Activated T-helper 1 cell treated with Interleukin-2 at 50 U/mL for 16 hours (primary cell): ENCODE measurements at places on chromosomes 5 and 9.

DNA sequence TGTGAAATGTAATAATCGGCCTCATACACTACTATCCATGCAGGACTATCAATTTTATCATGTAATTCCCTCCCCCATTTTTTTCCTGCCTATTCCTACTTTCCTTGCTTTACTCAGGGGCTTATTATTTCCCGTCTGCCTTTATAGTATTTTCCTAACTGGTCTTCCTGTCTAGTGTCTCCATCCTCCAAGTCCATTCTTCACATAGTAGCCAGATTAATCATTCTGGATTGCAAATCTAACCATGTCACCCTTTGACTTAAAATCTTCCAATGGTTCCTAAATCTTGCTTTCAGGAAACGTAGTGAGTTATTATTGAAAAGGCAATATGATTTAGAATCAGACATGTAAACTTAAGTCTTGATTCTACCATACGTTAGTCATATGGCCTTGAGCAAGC lies 307.4 kb upstream of the HAPLN1 start:
- no peak for DNase-seq

DNA sequence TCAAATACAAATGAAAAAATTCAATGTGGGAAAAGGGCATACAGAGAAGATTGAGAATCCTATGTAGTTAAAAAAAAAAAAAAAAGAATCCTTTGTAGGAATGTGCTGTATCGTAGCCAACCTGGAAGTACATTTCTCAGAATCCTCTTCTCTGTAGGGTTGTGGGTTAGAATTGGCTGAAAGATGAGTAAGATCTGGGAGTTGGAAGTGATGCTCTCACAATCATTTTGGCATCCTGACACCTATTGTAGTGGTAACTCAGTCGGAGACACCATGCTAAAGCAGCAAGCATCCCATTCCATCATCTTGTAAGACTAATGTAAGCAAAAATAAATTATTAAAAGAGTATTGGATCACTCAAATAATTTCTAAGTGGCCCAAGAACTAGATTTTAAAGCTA lies 30.6 kb downstream of the MRPL22 start:
- DNase-seq: no peak

GRCh38 chr5:73295447-73295846 lies 122.5 kb downstream of the TMEM174 start:
- DNase-seq: no peak

DNA sequence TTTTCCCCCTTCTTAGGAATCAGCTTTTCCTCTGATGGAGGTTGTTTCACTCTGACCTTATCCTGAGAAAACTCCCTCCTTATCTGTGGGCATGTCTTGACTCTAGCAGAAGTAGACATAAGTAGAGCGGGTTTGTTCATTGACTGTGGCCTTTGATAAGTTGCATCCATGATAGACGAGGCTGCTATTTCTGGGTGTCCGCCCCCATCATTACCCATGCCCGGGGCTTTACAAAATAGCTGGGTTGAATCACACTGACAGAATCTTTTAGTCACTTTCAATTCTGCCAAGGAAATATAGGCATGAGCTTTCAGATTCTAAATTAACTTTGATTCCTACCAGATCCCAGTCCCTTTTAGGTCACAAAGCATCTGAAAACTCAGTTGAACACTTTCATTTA lies 223.8 kb downstream of the SEC61B start:
- DNase-seq: no peak

DNA sequence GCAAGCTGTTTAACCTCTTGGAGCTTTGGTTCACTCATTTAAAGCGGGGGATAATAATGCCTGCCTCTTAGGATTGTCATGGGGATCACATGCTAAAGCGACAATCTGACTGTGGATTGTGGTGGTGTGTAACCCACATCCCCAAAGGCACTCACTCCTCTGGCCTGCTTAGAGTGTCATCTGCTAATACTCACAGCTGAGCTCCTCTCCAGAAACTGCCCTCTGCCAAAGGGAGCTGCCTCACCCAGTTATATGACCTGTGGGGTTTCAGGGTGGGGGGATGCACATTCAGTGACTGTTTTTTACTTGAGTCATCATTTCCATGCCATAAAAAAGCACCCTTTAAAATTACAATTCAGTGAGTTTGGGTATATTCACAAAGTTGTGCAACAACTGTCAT lies 110.0 kb upstream of the SPOCK1 start:
- DNase-seq: no peak

- DNase-seq: peak; percentile 95
Observed at GRCh38 chr9:124415102-124415851, at the start of gene PSMB7. PSMB7 (minus strand) TSS chr9:124415442; CDS start chr9:124415425, 17 bp downstream.

DNA sequence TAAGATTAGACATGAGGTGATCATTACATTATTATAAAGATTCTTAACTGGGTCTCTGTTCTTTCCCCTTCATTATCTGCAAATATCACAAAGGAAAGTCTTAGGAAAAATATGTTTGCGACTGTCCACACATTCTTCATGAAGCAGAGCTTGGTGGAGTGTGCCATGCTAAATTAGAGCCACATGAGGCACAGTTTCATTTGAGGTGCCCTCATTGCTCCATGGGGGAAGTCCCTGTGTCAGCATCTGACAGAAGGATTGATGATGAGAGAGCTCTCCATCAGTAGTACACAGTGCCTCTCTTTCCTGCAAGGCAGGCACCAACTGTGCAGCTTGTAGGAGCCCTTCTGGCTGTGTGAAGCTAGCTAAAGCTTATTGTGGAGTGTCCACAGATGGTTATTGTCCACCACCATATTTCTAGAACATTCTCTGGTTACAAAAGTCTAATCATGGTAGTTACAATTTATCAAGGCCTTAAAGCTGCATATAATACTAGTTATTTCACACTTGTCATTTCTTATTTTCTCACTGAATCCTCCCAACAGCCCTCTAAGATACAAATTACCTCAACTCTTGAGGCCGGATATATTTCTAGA lies 63.9 kb downstream of the C9orf152 start:
- no peak for DNase-seq

DNA sequence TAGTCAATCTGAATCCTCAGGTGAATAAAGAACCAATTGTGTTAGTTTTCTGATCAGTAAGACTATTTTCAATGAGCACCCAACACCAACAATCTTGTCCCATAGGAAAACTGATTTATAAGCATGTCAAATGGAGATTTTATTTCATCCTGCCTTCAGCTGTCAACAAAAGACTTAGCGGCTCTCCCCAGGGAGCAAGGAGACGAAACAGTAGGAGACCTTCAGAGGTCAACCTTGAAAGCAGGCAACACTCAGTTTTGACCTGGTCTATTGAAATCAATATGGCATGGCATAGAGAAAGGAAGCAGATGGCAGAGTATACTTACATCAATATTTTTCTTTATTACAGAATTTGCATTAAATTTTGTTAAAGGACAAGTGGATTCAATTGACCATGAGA lies 34.1 kb downstream of the ZNF622 start:
- DNase-seq: no peak

GRCh38 chr9:135503371-135504261 lies 3.1 kb downstream of the MRPS2 start:
- no peak for DNase-seq

DNA sequence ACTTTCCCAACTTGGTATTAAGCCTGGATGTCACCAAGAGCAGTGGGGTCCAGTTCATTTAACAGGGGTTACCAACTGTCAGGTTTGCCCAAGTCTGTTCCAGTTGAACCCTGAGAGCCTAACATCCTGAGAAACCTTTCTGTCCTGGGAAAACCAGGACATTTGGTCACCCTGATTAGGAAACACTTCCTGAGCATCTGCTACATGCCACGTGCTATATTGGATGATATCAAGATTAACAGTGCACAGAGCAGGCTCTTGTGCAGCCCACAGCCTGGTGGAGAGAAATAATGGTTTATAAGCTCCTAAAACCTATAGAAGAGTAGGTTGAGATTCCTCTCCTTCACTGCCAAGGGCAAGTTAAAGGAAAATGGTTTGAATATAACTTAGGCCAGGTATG lies 102.9 kb upstream of the RAD23B start:
- no peak for DNase-seq

DNA sequence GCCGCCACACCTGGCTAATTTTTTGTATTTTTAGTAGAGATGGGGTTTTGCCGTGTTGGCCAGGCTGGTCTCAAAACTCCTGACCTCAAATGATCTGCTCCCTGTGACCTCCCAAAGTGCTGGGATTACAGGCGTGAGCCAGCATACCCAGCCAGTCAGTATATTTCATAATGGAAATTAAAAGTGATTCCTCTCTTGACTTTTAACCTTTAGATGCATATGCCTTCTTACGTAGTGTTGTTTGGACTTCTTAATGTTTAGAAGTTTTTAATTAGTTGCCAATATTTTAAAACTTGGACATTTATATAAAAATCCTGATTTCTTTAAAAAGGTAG lies 22.4 kb downstream of the DENND4C start:
- DNase-seq: no peak

- DNase-seq: no peak
Observed at GRCh38 chr9:34384368-34385165, 7.9 kb upstream of the MYORG start.

DNA sequence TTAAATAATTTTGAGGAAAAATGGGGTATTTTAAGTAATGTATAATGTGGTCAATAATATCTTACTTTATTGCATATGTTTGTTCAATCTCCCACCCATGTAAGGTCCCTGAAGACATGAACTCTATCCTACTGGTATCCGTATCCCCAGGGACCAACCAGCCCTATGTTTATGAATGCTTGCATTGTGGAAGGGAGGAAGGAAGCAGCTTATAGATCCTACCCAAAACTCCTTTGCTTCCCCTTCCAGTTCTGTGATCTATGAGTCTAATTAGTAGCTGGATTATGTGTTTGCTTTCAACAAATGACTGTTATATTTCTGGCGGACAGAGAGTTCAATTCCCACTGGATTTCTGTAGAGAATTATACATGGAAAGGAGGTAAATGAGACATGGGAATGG lies 45.6 kb downstream of the CNTRL start:
- no peak for DNase-seq

- no peak for DNase-seq
Observed at GRCh38 chr5:60295423-60295822, 401.9 kb upstream of the PDE4D start.

DNA sequence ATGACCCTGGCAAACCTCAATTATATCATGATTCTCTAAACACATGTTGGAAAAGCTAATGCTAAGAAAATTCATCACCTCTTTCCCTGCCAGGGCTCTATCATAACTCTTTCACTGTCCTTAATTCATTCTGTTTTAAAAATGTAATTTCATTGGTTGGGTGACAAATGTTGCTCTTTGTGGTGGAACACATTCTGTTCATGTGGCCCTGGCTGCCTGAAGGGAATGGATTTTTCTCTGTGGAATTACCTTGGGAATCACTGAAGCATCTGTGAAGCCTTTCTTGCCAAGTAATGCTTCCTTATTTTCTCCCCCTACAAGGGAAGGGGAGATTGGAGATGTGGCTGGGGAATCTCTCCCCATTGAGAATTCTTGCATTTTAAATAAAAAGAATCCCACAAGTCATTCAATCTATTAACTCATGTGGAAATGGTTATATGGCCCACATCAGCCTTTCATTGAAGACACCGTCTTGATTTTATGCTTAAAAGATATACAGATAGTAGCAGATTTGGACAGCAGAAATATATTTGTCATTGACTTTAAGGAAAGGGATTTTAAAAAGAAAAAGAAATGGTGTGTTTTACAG lies 201.8 kb upstream of the NMUR2 start:
- DNase-seq: no peak

- DNase-seq: peak; percentile 29
Observed at GRCh38 chr9:121267689-121268597, at the start of gene GSN. GSN (plus strand) TSS chr9:121268162; CDS start chr9:121301972, 33,810 bp downstream.

- no peak for DNase-seq
Observed at GRCh38 chr9:108163321-108164005, 673.9 kb upstream of the KLF4 start.

GRCh38 chr9:109856785-109857184 lies 76.8 kb downstream of the PALM2AKAP2 start:
- no peak for DNase-seq

GRCh38 chr5:41821051-41821450 lies 49.2 kb downstream of the OXCT1 start:
- no peak for DNase-seq

GRCh38 chr5:77936365-77936693 lies 160.2 kb upstream of the TBCA start:
- no peak for DNase-seq

- no peak for DNase-seq
Observed at GRCh38 chr5:169584998-169585451, 1.5 kb downstream of the SPDL1 start.

DNA sequence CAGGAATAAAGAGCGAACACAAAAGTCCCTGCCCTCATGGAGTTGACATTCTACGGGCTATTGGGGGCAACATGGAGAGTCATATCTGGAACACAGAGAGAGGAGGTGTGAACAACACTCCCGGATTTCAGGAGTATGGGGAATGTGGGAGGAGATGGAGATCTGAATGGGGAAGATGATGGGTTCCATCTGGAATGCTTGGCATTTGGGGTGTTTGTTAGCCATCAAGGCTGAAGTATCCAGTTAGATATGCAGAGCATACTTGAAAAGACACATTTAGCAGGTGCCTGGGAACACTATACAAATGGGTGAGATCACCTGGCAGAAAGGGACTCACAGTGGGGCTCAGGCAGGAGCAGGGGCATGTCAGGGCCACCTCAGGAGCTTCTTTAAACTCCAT lies 61.1 kb downstream of the EGFLAM start:
- no peak for DNase-seq

DNA sequence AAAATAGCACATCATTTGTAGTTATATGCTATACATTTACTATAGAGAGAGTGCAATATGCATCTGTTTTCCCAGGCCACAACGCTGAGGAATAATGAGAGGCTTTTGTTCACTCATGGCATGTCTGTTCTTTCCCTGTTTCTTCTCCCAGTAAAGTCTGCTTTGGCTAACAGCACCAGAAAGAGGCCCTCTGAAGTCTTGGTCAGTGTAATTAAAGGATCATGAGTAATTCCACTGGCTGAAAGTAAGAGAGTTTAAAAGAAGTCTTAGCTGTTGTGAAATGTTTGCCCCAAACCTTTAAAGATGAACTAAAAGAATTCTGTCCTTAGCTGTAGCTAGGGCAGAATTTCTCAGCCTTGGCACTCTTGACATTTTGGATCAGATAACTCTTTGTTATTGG lies 228.8 kb downstream of the TLE4 start:
- no peak for DNase-seq

DNA sequence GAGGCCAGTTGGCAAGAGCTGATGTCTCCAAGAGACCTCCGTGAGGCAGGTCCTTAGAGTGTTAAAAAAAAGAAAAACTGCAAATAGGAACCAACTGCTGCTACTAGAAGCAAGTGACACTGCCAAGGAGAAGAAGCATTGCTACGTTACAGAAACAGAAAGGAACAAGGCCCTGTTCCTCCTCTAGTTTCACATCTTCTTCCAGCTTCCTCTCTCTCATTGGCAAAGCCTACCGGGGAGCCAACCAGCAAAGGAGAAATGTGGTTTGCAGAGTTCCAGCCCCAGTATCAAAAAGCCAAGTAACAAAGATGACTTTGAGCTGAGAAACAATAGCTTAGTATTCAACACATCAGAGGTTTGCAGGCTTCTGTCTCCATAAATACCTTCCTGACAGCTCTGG lies 145.9 kb downstream of the PRELID2 start:
- DNase-seq: no peak

DNA sequence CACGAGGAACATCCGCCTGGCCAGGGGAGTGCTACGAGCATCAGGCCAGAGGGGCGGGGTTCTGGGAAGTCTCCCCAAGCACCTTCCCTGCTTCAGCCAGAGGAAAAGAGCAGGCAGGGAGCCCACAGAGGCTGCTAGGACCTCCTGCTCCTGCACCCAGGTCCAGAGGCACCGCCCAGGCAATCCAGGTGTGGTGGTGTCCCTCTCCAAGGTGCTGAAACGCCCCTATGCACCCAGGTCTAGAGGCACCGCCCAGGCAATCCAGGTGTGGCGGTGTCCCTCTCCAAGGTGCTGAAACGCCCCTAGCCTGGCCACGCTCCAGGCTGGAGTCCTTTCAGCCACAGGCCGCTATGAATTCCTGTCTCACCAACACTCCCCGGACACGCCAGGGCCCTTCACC lies 10.7 kb upstream of the UBAC1 start:
- no peak for DNase-seq
